Activated naive CD4-positive, alpha-beta T cell treated with anti-CD3 and anti-CD28 coated beads, Interleukin-2, amount 50 U/mL, for 16 hours (primary cell): ENCODE measurements at places on chromosomes 4 and X.

GRCh38 chr4:121379276-121379675 lies 1.5 kb downstream of the QRFPR start:
- DNase-seq: no peak

GRCh38 chrX:154732421-154733065 lies 18.3 kb downstream of the GAB3 start:
- no peak for DNase-seq

DNA sequence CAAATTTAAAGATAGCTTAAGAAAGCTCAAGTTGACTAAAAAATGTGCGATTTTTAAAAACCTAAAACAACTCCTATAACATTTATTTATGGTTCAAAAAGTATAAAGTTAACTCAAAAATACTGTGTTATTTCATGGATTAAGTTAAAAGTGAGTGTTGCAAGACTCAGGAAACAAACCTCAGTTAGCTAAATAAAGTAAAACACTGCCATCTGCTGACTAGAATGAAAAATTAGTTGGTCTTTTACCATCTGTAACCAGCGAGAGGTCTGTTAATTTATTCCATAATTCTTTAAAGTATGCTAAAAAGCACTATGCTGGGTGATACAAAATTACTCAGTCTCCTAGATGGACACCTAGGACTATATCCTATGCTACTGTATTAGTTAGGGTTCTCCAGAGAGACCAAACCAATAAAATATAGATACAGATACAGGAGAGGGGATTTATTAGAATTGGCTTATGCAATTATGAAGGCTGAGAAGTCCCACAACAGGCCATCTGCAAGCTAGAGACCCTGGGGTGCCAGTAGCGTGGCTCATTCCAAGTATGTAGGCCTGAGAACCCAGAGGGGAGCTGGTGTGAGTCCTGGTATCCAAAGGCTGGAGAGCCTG lies 4.9 kb upstream of the WDFY3 start:
- DNase-seq: no peak

- DNase-seq: peak; percentile 71
Observed at GRCh38 chrX:153953342-153953830, 8.9 kb upstream of the RENBP start.

DNA sequence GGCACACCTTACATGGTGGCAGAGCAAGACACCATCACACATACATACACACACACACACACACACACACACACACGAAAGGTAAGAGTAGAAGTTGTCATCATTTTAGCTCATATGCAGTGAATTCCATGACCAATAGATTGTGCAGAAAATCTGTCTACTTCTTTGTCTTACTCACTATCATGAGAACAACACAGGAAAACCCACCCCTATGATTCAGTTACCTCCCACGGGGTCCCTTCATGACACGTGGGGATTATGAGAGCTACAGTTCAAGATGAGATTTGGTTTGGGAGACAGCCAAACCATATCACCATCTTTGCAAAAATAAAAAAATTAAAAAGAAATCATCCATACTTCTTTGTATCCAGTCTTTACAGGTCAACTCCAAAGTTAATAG lies 221.1 kb downstream of the BMPR1B start:
- DNase-seq: no peak
